ENCODE measurements at places on chromosomes 3 and 15. TPM values are rescaled to one million over a fixed set of nuclear protein-coding genes. Genes with fewer than 3 reads are reported as not detected.

GRCh38 chr3:77348244-77348855, 308.5 kb downstream of the ROBO2 start:
- DNase-seq: no peak

GRCh38 chr3:182957226-182957625, 23.1 kb downstream of the DCUN1D1 start:
- DNase-seq: no peak

- no peak for DNase-seq
Measured at GRCh38 chr3:171850960-171851659, 8.0 kb downstream of the TMEM212 start.

DNA sequence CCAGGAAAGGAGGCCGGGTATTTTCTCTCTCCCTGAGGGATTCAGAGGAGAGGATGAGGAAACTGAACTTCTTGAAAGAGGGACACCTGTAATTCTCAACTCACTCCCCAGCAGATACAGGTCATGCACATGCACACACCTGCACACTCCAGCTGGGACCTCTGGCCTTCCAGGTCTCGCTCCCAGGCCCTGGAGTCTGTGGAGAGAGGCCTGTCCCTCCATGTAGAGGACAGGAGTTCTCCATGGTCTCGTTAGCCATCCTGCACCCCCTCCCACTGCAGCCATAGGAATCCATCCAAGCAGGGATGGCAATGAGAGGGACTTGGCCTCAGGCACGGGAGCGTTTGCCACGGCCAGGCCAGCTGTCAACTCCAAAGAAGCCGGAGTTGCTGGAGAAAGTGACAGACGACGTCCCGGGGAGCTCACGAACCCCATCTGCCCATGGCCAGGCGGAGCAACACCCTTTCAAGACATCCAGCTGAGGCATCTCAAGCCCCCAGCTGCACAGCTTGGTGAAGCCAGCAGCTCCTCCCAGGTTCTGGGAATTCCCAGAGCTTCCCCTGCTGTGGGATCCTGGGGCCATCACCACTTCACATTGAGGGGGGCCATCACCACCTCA, 223.3 kb downstream of the UACA start:
- no peak for DNase-seq

DNA sequence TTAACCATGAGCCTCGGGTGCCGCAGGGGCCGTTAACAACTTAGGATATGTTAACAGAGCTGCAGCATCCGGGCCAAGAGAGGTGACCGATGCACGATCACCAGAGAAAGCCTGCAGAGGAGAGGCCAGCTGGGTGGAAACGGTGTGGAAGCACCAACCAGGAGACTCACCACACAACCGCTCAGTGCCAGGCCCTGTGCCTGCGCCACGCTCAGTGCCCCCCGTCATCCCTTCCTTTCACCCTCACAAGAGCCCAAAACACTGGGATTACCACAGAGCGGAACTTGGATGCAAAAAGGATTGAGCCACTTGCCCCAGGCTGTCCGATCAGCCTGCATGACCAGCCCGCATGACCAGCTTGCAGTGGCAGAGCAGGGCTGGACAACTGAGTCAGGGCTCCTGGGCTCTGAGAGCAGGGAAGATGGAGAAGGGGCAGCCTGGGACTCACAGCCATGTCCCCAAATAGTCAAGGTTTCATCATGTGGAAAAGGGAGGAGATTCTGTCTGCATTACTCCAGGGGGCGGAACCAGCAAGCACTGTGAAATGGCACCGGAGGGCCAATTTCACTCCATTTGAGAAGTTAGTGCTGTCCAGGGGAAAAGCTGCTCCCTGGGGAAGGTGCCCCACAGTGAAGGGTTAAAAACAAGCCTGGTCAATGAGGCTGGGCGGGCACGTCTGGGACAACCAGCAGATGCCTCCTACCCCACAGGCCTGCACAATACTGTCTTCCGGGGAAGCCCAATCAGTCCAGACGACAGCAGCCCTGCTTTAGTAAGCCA, 156.8 kb downstream of the ATP10A start:
- DNase-seq: no peak

DNA sequence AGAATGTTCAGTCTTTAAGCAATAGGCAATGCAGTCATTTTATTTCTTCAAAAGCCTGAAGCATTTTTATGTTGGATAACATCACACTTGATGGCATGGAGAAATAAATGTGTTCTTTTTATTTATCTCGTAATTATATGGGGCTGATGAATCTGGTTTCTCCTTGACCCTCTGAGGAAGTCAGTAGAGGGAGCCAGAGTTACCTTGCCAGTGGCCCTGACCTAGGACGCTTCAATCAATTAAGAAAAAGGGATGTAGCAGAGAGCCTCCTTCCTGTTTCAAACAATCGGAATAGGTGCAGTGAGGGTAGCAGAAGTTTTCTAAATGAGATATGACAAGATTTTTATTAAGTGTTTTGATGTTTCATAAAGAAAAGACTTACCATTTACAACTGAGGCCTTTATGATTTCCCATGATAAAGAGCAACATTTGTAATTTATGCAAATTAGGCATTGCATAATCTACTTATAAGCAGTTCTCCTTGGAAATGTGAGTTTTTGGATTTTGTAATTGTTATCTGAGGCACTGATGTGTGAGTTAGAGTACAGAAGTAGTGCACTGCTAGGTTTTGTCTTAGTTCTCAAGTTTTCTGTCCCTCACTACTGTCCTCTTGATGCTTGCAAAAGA, 129.1 kb downstream of the RAP2B start:
- no peak for DNase-seq

The COLQ gene
- 6.1 TPM for polyA plus RNA-seq

The KLHL6 gene
- polyA plus RNA-seq: 1.2 TPM

The SENP7 gene
- 74.3 TPM for polyA plus RNA-seq

The CASR gene
- polyA plus RNA-seq: 26.8 TPM

The CLSTN2 gene
- 1.9 TPM for polyA plus RNA-seq

The KBTBD13 gene
- polyA plus RNA-seq: 0.12 TPM

The XIRP1 gene
- polyA plus RNA-seq: 0.11 TPM

The CFAP100 gene
- 0.84 TPM for polyA plus RNA-seq
